Activated CD4-positive, CD25-positive, alpha-beta regulatory T cell treated with anti-CD3 and anti-CD28 coated beads, Interleukin-2, amount 50 U/mL, for 72 hours (primary cell): ENCODE measurements at places on chromosomes 2 and 18.

DNA sequence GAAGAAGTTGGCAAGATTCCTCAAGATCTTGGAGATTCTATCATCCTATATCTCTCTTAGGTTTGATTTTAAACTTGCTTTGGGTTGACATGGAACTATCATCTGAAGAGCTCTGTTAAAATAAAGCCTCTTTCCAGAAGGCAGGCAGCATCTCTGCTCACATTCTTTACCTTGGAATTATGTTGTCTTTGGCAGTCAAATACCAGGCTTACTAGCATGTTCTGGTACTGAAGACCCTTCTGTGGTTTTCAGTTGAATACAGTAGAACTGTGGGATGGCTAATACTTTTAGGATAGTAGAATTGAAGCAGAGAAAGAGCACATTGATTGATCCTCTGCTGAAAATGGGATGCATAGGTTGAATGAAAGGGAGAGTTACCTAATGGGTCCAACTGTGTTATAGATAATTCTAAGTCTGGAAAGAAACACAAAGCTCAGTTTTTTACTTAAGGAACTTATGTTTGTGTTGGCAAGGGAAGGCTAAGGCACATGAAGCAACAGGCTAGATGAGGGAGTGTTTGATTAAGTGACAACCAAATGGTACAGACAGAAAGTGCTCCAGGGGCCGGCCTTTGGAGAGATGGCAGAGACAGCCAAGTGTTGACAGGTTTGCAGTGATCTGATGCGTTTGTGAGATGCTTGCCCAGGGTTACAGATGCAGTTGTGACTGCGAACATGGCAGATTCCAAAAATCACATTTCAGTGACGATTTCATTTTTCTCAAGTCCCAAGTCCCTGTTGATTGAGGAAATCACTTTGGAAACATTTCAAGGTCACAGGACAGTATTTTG lies 397.9 kb downstream of the MEIS1 start:
- DNase-seq = no peak

DNA sequence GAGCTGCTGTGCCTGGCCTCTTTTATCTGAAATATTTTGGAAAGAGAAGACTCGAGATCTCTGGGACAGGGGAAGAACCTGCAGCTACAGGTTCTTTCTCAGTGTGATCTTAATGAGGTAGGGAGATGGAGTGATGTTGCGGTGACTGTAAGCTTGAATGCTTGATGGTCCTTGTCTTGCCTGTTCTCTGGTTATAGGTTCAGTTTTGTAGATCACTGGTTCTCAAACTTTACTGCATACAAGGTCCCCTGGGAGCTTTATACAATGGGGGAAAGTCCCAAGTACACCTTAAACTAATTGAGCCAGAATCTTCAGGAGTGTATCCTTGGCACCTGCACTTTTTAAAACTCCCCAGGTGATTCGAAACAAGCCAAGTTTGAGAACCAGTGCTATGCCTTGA lies 136.7 kb upstream of the CXCR4 start:
- no peak for DNase-seq

GRCh38 chr2:235045336-235045972 lies 93.6 kb downstream of the SH3BP4 start:
- DNase-seq = no peak

- no peak for DNase-seq
Observed at GRCh38 chr2:128422571-128422970, 103.9 kb upstream of the HS6ST1 start.
